ENCODE measurements at places on chromosomes 3 and 15.

DNA sequence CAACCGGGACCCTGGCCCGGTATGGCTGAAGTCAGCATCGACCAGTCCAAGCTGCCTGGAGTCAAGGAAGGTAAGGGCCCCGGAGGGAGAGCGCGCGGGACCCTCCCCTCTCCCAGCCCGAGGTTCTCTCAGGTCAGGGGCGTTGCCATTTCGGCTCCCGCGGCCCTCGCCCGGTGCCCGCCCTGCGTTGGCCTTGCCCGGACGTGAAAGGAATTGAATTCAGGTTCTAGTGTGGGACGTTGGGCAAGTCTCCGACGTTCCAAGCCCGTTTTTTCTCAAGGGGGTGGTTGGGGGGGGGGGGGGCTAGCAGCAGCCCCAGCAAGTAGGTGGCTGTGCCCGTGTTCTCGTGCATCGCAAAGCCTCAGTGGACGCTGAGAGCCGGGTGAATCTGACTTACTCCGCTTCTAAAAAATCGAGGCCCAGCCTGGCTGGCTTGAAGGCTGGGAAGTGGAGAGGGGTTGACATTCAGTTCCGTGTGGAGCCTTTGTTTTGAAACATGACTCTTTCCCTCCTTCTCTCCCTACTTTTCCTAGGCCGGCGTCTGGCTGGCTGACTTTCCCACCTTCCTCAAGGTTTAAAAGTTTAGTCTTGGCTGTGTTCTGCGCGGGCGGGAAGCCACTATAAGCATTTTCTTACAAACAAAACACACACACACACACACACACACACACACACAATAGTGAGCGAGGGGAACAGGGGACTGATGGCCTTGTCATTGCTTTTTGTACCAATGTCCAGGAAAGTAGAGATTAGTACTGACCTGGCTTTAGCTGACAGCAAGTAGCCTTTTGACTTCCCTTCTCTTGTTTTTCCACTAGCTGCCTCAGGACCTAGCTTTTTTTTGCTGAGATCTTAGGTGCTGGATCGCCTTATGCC is at the start of gene UTS2B:
UTS2B (minus strand) TSS at position 873 of the 876 bp plus-strand sequence. CDS start 48,337 bp downstream, outside the sequence.
- peak; percentile 36 for DNase-seq

GRCh38 chr3:40278791-40279190 is 30.7 kb upstream of the EIF1B start:
- DNase-seq, result no peak

DNA sequence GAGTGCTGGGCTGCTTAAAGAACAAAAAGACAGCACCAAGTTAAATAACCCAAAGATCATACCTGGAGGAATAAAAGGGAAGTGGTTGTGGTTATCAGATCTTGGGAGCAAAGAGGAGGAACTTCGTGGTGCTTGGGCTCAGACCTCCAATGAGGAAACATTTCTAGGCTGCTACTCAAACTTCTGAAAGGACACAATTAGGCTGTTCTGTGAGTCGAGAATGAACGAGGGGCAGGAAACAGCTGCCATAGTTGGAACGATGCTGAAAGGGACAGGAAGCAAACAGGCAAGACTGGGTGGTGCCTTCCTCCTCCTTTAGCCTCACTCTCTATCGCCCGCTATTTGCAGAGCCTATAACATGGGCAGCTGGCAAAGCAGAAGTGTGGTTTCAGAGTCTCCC is 276.3 kb upstream of the ARRDC4 start:
- DNase-seq, result no peak

DNA sequence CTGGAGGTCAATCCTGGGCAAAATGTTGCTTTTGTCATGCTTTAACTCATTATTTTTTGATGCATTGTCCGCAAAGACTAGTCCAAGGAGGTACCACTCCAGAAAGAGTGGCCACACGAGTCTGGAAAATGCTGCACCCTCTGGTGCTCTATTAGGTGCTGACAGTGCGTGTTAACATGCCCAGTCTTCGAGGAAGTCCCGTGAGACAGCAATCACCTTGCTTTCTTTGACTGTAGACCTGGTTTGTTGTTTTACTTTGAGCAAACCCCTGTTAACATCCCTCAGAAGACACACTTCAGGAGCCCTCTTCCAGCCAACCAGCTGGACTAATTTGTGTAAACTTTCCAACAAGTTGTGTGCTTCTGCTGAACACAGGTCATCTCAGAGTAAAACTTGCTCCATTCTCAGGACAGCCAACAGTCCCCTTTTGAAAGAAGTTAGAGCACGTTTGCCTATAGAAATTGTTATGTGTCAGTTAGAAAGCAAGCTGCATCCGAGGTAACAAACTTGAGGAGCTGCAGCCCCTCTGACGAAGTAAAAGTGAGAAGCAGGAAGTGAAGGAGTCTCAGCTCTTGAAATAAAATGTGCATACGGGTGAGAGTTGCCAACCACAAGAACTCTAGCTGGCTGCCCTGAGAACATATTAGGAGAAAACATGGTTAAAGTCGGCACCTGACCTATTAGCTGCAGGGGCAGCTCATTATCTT is 205.0 kb downstream of the LPP start:
- no peak for DNase-seq

- no peak for DNase-seq
Measured at GRCh38 chr15:74725225-74725774, at the start of gene CYP1A1. Gene CYP1A1 (minus strand): TSS chr15:74725528. CDS start chr15:74723097, 2,431 bp downstream.

GRCh38 chr3:117651246-117651645 is 941.7 kb downstream of the TUSC7 start:
- no peak for DNase-seq

DNA sequence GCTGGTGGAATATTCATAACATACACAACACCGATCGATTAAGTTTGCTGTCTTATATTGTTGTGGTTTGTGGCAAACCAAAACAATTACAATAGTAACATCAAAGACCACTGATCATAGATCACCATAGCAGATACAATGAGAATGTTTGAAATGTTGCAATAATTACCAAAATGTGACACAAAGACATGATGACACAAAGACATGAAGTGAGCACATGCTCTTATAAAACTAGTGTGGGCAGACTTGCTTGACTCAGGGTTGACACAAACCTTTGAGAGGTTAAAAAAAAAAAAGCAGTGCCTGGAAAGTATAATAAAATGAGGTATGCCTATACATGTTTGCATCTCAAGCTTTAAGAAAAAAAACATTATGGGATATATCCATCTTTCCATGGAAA is 130.3 kb downstream of the NR1I2 start:
- DNase-seq, result no peak

DNA sequence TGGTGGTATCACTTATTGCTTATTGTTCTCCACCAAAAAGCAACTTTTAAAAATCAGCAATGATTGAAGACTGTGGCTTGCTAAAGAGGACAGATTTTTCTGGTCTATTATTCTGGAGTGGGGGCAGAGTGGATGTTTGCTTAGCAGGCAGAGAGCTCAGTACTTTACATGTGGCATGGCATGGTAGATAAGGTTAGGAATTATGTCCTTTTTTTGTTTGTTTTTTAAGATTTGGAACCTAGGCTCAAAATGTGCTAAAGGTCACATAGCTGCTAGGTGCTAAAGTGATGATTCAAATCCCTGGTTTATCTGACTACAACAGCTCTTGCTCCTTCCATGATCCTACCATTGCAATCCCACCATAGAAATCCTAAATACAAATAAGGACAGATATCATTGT is 331.0 kb upstream of the ADAMTS9 start:
- no peak for DNase-seq

- no peak for DNase-seq
Measured at GRCh38 chr15:44144184-44144583, 50.9 kb downstream of the FRMD5 start.

- DNase-seq, result peak; percentile 29
Measured at GRCh38 chr15:100665570-100665969, 63.2 kb downstream of the ASB7 start.

DNA sequence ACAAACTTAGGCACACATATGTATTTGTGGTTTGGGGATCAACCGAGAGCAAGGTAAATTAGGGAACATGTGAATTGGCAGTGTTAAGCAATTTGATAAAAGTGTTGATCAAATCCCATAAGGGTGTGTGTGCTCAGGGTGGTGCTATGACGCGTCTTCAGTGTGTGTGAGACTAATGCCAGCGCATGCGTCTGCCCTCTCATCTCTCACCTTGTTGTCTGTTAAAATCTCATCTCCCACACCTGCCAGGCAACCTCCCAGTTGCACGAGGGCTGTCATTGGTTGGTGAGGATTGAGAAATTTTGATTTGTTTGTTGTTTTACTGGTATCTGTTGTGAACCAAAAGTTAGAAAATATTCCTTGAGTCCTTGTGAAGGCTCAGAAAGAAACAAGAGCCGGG is 137.2 kb upstream of the ICE2 start:
- DNase-seq, result no peak

- no peak for DNase-seq
Measured at GRCh38 chr3:182592747-182593146, 200.6 kb upstream of the ATP11B start.

- DNase-seq, result no peak
Measured at GRCh38 chr15:51907136-51907862, 64.3 kb downstream of the LEO1 start.

GRCh38 chr15:67240235-67241131 is 14.0 kb downstream of the AAGAB start:
- no peak for DNase-seq

- DNase-seq, result peak; percentile 17
Measured at GRCh38 chr3:52437326-52438103, 7.4 kb downstream of the SEMA3G start.

All from uterus (tissue), 4 donors.